Activated CD8-positive, alpha-beta memory T cell treated with anti-CD3 and anti-CD28 coated beads, Interleukin-2, amount 10 ng/mL, durations not matched to agents 7 days and 5 days (primary cell): ENCODE measurements at places on chromosomes 12 and 14. TPM values are rescaled to one million over a fixed set of nuclear protein-coding genes. Genes with fewer than 3 reads are reported as not detected.

DNA sequence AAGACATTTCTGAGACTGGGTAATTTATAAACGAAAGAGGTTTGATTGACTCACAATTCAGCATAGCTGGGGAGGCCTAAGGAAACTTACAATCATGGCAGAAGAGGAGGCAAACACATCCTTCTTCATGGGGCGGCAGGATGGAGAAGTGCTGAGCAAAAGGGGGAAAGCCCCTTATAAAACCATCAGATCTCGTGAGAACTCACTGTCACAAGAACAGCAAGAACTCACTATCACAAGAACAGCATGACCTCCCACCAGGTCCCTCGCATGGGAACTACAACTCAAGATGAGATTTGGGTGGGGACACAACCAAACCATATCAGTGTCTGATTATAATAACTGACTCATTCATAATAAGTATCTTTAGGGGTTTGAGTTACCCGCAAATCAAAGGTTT, 6.4 kb downstream of the SLC39A9 start:
- no peak for DNase-seq
- H3K27me3 ChIP-seq: no peaks in the 10 kb centered on the region
- no peak overlapping the region for H3K4me3 ChIP-seq
- no peak overlapping the region for H3K27ac ChIP-seq
- peaks cover 25% of the 10 kb centered on the region for H3K36me3 ChIP-seq

- no peaks in the 10 kb centered on the region for H3K4me1 ChIP-seq
- no peak overlapping the region for H3K27ac ChIP-seq
- DNase-seq: no peak
- no peaks in the 10 kb centered on the region for H3K36me3 ChIP-seq
These were observed 110.6 kb downstream of the MYRFL start for GRCh38 chr12:69935651-69936100.

The TROAP gene
- 89.5 TPM for total RNA-seq

The KLRC2 gene
- total RNA-seq: 23.4 TPM

- H3K27ac ChIP-seq: no peak overlapping the region
- DNase-seq: no peak
- peaks cover 36% of the 10 kb centered on the region for H3K36me3 ChIP-seq
- peaks cover 23% of the 10 kb centered on the region for H3K4me1 ChIP-seq
- no peaks in the 10 kb centered on the region for H3K27me3 ChIP-seq
These were observed 88.6 kb downstream of the R3HDM2 start for GRCh38 chr12:57342207-57342691.

GRCh38 chr12:52526511-52526951, 6.3 kb upstream of the KRT5 start:
- H3K27ac ChIP-seq: no peak overlapping the region
- H3K36me3 ChIP-seq: no peaks in the 10 kb centered on the region
- DNase-seq: peak; percentile 40
- peaks cover 9% of the 10 kb centered on the region for H3K4me1 ChIP-seq
- no peak overlapping the region for H3K4me3 ChIP-seq
- H3K27me3 ChIP-seq: peaks cover 7% of the 10 kb centered on the region

The ADGRD1 gene
- total RNA-seq: 2.2 TPM

- no peak overlapping the region for H3K27ac ChIP-seq
- DNase-seq: no peak
- no peaks in the 10 kb centered on the region for H3K36me3 ChIP-seq
These were observed 43.5 kb upstream of the MAP1LC3B2 start for GRCh38 chr12:116515684-116516083.

DNA sequence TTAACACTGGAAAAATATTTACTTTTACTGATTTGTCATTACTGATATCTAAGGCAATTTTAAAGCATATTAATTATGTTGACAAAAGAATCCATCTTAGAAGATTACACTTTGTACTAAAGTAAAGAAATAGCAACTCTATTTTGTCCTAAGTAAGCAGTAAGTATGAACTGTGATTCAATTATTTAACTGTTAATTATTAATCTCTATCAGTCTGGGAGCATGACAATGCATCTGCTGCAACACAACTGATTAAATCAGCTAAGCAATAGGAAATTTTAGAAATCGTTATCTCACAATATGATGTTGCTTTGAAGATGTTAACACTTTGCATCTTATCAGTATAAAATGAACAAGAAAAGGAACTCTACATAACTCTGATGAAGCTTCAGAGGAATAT, 172.3 kb downstream of the DPY19L2 start:
- no peaks in the 10 kb centered on the region for H3K4me1 ChIP-seq
- H3K27ac ChIP-seq: no peak overlapping the region
- H3K4me3 ChIP-seq: no peak overlapping the region
- DNase-seq: no peak

DNA sequence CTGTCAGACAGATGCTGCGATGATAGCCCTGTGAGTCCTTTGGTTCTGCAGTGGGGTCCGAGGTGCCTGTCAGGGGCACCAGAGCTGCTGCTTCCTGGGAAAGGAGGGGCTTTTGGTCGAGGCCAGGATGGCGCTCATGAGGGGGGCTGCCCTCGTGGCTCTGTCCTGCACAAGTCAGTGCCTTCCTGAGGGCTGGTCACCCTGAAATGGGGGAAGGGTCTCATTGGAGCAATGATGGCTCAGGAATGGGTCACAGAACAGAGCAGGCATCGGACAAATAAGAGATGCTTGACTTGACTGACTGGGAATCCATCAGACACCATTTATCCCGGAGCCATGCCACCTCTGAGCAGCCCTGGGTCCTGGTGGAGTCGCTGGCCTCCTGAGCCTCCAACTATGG, 121.9 kb downstream of the ADGRD1 start:
- no peaks in the 10 kb centered on the region for H3K36me3 ChIP-seq
- H3K4me1 ChIP-seq: no peaks in the 10 kb centered on the region
- DNase-seq: no peak
- H3K4me3 ChIP-seq: no peak overlapping the region
- H3K27me3 ChIP-seq: peaks cover 8% of the 10 kb centered on the region

The LRRC10 gene
- total RNA-seq: not detected

GRCh38 chr14:33237115-33237740, 298.5 kb downstream of the NPAS3 start:
- H3K4me3 ChIP-seq: no peak overlapping the region
- DNase-seq: no peak
- H3K27ac ChIP-seq: no peak overlapping the region
- no peaks in the 10 kb centered on the region for H3K36me3 ChIP-seq
- H3K27me3 ChIP-seq: no peaks in the 10 kb centered on the region

DNA sequence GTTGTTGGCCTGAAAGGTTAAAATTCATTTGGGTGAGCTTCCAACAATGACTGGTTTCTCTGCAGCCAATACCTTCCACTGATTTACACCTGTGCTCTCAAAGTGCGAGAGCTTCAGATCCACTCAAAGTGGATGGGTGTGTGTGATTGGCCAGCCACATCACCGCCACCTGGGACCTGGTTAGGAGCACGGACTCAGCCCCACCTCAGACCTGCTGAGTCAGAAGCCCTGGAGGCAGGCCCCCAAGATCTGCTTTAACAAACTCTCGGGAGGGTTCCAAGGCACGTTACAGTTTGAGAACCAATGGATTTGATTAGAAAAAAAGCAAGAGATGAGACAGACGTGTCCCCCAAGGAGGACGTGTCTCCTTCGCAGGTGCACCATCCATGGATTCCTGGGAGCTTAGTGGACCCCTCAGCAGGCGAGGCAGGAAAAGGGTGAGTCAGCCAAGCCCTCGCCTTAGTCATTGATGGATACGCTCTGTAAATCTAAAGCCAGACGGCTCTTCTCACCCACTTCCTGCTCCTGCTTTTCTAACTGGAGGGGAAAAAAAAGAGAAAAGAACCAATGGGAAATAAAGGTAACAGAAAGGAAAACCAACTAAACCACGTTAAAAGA, 24.5 kb downstream of the FZD10 start:
- H3K27me3 ChIP-seq: no peaks in the 10 kb centered on the region
- H3K36me3 ChIP-seq: no peaks in the 10 kb centered on the region
- no peak overlapping the region for H3K4me3 ChIP-seq
- no peak for DNase-seq

DNA sequence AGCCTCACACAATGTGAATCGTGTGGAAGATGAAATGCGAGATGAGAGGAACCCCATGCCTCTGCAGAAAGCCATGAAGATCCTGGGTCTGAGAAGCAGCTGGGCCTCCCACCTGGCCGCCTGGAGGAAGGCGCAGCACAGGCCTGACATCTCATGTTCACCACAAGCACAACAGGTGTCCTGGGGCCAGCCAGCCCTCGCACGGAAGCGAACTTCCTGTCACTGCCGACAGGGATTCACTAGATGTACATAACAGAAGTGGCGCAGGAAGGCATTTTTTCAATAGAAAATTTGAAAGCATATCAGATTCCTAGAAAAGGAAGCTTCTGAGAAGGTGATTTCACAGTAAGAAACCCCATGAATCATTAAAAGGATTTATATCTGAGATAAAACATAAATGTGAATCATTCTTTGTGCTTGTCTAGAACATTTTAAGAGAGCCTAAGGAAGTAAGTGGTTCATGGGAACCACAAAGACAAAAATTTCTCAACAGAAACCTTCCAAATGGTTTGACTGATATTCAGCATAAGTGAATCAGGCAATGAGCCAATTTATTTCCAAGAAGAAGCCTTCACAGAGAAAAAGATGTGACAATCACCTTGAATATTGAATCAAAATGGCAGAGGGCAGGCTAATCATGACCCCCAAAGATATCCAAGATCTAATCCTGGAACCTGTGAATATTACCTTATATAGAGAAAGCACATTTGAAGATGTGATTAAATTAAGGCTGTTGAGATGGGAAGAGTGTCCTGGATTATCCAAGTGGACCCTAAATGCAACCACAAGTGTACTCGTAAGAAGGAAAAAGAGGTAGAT, 311.9 kb downstream of the DUSP6 start:
- H3K4me3 ChIP-seq: peak overlapping the region; percentile 7
- H3K36me3 ChIP-seq: peaks cover 60% of the 10 kb centered on the region
- DNase-seq: peak; percentile 95
- H3K4me1 ChIP-seq: peaks cover 68% of the 10 kb centered on the region
- peak overlapping the region; percentile 92 for H3K27ac ChIP-seq
- H3K27me3 ChIP-seq: no peaks in the 10 kb centered on the region

DNA sequence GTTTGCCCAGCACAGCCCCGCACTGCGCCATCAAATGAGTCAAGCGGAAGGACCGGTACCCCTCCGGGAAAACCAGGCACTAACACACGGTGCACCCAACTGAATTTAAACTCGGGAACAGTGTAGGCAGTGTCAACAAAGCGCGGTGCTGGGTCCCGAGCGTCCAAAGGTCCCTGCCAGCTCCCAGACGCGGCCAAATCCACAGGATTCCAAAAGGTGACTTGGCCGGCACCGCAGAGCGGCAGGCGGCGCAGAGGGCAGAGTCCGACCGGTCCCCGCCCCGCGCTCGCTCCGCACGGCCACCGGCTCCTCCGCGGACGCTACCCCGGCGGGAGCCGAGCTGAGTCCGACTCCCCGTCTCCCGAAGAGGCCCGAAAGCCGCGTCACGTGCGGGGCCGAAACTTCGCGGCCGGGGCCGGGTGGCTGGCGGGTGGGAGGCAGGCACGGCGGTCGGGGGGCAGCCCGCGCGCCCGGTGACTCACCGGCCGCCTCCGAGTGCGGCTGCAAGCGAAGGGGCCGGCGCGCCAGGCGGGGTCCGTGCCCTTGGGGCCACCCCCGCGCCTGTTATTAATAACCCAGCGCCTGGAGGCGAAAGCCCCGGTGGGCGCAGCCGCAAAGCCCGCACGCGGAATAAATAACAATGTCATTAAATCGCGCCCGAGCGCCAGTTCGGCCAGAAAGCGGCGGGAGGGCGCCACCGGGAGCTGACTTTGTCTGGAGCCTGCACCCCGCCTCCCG, 863 bp downstream of the DENND5B start:
- no peak for DNase-seq
- no peak overlapping the region for H3K27ac ChIP-seq
- no peaks in the 10 kb centered on the region for H3K36me3 ChIP-seq
- peaks cover 52% of the 10 kb centered on the region for H3K27me3 ChIP-seq

- H3K36me3 ChIP-seq: no peaks in the 10 kb centered on the region
- H3K27ac ChIP-seq: no peak overlapping the region
- H3K27me3 ChIP-seq: peaks cover 8% of the 10 kb centered on the region
These were observed 26.3 kb downstream of the PPM1H start for GRCh38 chr12:62908674-62909073.

DNA sequence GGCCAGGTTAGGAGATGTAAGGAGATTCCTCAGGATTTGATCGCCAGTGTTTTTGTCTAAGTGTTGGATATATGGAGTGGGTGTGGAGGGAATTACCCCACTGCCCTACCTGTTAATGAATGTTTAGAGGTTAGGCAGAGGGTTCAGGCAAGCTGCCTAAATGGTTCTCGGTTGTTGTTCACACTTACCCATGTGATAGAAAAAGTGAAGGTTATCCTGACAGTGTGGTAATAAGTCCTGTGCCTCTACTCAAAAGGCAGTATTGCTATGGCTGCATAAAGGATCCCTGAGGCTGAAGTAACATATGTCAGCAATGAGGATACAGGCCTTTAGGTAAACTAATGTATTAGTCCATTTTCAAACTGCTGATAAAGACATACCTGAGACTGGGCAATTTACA, 112.0 kb downstream of the GPHN start:
- no peak overlapping the region for H3K27ac ChIP-seq
- H3K36me3 ChIP-seq: no peaks in the 10 kb centered on the region
- no peaks in the 10 kb centered on the region for H3K4me1 ChIP-seq
- DNase-seq: no peak

DNA sequence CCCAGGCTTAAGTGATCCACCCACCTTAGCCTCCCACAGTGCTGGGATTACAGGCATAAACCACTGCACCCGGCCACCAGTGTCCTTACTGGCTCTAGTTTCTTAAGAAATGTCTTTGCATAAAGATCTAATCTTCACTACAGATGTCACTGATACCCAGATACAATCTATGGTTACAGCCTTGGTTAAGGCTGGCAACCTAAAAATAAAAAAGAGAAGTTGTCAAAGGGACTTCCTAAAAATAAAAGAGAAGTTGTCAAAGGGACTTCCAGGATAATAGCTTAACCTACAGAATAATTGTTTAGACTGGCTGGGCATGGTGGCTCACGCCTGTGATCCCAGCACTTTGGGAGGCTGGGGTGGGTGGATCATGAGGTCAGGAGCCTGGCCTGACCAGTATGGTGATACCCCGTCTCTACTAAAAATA, 27.6 kb downstream of the ETFBKMT start:
- H3K27ac ChIP-seq: no peak overlapping the region
- H3K27me3 ChIP-seq: no peaks in the 10 kb centered on the region
- H3K4me1 ChIP-seq: peaks cover 10% of the 10 kb centered on the region
- no peak for DNase-seq

DNA sequence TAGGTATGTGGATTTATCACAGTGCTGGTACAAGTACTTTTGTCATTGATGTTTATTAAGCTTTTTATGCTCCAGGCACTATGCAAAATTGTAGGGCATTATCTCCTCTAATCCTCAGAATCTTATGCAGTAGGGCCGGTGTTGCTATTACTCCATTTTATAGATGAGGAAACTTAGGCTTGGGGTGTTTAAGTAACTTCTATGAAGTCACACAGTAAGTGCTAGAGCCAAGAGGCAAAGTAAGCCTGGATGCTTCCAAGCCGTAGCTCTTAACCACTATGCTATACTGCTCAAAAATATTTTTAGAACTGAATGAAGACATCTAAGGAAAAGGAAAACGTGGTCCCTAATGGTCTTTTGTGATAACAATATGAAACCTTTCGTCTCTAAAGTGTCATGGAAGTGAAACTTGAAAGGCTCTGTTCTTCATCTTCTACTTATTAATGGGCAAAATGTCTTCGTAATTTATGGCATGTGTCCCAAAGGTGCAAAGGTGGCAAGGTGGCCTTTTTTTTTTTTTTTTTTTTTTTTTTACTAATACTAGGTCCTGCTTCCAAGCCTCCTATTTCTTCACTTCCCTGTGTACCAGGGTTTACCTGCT, 85.2 kb downstream of the ETV6 start:
- no peak for DNase-seq
- H3K4me1 ChIP-seq: peaks cover 29% of the 10 kb centered on the region
- no peak overlapping the region for H3K4me3 ChIP-seq
- H3K27ac ChIP-seq: no peak overlapping the region
